GM10248 (cell line): ENCODE measurements at places on chromosomes 4 and X.

DNA sequence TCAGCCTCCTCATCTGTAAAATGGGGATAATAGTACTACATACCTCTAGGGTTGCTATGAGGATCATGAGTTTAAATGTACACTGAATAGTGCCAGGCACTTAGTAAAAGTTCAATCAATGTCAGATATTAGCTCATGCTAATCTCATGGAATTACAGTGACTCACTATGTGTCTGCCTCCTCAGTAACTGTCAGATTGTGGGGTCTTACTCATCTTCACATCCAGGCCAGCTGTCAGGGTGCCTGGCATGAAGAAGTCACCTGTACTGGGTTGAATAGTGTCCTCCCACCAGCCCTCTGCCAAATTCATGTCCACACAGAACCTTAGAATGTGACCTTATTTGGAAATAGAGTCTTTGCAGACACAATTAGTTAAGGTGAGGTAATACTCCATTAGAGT lies 54.3 kb upstream of the STIM2 start:
- DNase-seq, result no peak

GRCh38 chr4:182089326-182089725 lies 153.9 kb upstream of the TENM3 start:
- DNase-seq, result no peak

DNA sequence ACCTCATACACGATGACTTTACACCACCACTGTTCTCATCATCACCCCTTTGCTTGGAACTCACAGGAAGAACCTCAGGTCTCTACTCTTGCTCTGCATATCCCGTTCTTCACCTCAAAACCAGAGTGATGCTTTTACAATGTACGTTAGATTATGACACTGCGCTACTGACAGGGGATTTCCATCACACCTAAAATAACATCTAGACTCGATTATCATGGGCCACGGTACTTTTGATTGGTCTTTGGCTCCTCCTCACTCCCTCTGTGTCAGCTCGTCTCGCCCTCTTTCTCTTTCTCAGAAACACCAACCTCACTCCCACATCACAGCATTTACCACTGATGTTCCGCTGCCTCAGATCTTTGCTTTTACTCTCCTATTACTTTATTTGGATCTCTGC lies 172.4 kb downstream of the TLL1 start:
- no peak for DNase-seq

DNA sequence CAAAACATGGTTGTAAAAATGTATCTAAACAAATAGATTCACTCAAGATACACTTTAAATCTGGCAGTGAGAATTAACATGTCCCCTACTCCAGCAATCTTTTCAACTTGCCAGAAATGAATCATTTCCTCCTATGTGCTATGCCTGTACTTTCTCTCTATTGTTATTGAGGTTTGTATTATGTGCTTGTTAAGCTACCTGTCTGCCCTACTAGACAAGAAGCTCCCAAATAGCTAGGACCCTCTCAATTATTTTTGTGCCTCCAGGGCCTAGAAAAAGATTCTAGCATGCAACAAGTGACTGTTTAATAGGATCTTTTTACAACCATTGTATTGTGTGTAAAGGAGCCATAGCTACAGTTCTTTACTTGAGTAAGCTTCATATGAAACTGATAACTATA lies 3.5 kb upstream of the SAP30 start:
- DNase-seq, result peak; percentile 38

- peak; percentile 34 for DNase-seq
Measured at GRCh38 chr4:157045507-157046127, 30.3 kb upstream of the GLRB start.

DNA sequence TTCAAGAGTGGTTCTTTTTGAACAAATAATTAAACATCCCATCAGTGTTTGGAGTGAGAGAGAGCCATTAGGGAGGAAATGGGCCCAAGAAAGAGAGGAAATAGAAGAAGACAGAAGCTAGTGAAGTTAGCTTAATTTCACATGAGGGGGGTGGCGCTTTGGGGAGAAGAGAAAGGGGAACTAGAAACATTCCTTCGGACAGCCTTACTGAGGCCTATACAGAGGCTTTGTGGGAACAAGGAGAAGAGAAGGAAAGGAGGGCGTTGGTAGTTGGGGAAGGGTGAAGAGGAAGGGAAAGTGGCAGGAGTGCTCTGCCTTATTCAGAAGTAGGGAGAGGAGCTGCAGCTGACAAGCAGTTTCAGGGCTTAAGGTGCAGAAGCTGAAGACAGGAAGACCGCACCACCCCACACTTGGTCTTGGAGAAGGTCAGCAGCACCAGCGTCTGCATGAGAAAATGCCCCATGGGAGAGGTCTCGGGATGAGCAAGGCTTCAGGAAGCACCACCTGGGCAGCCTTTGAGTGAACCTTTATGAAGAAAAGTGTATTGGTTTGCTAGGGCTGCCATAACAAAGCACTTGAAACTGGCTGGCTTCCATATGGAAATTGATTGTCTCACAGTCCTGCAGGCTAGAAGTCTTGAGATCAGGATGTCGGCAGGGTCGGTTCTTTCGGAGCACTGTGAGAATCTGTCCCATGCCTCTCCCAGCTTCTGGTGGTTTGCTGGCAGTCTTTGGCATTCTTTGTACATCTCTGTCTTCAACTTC lies 85.1 kb downstream of the KIT start:
- no peak for DNase-seq

GRCh38 chrX:154457491-154458115 lies 478 bp upstream of the PLXNA3 start:
- peak; percentile 85 for DNase-seq

GRCh38 chrX:69050051-69050765 lies 115.0 kb downstream of the PJA1 start:
- no peak for DNase-seq

- DNase-seq, result no peak
Measured at GRCh38 chr4:185238215-185238681, 28.9 kb downstream of the SNX25 start.

DNA sequence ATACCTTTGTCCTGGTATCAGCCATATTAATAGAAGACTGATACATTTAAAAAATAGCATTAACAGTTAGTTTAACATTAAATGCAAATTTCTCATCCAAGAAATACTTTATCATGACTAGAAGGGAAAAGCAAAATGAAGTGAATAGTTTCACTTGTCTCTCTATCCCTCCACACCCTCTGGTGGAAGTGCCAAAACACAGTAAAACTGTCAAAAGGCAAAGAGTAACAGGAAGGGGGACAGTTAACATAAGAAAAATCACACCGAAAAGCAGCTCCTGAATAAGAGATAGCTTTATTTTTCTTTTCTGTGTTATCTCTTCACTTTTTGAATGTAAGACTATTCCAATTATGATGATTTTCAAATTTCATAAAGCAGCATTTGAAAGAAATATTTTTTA lies 187.2 kb downstream of the FBXW7 start:
- no peak for DNase-seq

- DNase-seq, result no peak
Measured at GRCh38 chr4:15436513-15436912, 8.7 kb downstream of the C1QTNF7 start.

DNA sequence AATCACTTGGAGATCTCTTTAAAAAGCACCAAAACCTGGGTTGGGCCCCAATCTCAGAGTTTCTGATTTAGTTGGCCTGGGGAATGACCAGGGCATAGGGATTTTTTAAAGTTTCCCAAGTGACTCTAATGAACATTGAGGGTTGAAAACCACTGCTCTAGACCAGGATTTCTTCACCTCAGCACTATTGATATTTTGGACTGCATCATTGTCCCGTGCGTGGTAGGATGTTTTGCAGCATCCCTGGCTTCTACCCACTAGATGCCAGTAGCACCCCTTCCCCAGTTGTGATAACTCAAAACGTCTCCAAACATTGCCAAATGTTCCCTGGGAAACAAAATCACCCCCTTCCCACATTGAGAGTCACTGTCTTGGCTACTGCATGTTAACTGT lies 61.8 kb downstream of the ATXN3L start:
- DNase-seq, result no peak

- no peak for DNase-seq
Measured at GRCh38 chr4:78566834-78567499, 15.4 kb downstream of the ANXA3 start.

GRCh38 chr4:92012899-92013867 lies 290.6 kb upstream of the GRID2 start:
- DNase-seq, result no peak

DNA sequence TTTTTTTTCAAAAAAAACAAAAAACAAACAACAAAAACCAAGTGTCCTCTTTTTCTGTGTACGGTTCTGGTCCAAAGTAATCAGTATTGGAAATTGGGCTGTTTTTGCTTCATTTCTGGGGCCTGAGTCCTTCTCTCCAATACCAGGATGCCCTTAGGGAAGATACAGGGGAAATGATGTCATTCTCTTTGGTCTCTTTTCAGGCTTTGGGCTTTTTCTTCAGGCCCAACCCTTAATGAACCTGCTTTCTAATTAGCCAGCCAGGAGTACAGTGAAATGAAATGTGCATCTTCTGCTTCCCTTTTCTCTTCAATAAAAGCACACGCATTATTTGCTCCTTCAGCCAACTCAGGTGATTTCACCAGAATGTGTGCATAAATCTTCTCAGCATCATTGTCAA lies 52.6 kb upstream of the RBPJ start:
- no peak for DNase-seq

GRCh38 chr4:139734201-139734874 lies 68.7 kb downstream of the MGST2 start:
- DNase-seq, result no peak

- DNase-seq, result no peak
Measured at GRCh38 chr4:30256116-30256832, 463.9 kb upstream of the PCDH7 start.

DNA sequence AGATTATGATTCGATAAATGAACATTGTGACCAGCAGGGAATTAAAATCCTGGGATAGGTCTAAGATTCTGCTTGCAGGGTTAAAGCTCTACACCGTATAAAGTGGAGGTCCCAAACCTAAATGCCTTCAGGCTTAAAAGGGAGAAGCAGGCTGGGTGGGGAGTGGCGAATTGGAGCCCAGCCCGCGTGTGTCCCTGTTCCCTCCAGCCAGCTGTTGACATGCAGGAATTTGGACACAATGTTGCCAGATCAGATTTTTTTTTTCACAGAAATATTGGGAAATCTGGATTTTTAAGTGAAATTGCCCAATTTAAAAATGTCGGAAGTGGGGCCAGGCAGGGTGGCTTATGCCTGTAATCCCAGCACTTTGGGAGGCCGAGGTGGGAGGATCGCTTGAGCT lies 60.5 kb downstream of the ELF4 start:
- DNase-seq, result no peak

- no peak for DNase-seq
Measured at GRCh38 chr4:25966171-25966570, 52.2 kb downstream of the SMIM20 start.

GRCh38 chrX:17046478-17047097 lies 100.1 kb downstream of the REPS2 start:
- DNase-seq, result peak; percentile 43

DNA sequence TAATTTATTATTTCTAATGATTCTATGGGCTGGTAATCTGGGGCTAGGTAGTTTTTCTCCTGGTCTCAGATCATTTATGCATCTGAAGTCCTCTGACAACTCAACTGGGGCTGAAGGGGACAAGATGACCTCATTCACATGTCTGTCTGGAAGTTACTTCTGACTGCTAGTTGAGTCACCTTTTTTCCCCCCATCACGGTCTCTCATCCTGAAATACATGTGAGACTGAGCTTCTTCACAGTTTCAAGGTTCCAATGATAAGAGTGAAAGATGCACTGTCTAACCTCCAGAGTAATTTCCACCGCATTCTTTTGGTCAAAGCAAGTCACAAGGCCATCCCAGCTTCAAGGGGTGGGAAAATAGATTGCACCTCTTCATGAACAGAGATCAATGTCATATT lies 356.7 kb upstream of the RPS6KA3 start:
- no peak for DNase-seq

DNA sequence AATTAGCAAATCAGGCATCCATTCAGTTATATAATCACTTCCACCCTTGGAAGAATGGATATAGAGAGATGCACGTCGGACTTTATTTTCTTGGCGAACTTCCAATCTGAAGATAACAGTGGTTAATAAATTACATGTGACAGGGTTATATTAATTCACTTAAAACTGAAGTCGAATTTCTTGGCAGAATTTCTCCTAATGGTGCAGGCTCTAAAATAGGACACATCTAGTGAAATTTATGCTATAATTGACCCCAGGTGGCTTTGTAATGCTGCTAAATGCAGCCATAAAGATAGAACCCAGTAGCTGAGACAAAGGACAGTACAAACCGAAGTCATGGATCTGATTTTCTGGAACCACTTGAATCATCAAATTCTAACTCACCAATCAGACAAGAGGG lies 20.8 kb upstream of the SLC10A4 start:
- DNase-seq, result no peak

DNA sequence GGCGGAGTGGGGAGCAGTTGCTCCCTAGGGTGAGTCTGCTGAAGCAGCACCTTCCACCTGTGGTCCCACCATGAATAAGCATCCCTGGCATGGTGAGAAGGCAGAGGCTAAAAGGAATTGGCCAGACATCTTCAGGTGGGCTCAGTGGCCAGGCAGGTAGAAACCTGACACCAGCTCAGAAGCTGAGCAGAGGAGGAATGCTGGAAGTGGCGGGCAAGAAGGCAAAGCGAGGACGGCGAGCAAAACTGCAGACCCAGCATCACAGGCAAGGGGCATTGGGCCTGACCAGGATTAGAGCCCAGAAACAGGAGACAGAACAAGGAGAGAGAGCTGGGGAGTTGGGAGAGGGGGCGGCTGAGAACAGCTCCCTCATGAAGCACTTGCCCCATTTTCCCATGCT lies 25.3 kb downstream of the TSC22D3 start:
- DNase-seq, result no peak

DNA sequence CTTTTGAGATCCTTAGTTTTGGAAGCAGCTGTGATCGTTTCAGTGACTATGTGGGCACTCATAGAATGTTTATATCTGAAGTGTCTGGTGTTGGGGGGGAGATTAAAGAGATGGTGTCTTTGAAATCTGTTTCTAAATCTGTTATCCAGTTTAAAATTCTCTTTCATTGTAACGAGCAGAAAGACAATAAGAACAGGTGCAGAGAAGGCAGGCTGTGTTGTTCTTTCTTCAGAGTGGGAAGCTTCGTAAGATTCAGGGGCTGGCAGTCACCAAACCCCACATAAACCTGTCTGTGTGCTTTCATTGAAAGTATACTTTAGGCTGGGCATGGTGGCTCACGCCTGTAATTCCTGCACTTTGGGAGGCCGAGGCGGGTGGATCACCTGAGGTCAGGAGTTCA lies 16.3 kb upstream of the DHRSX start:
- DNase-seq, result no peak

GRCh38 chrX:123138473-123138872 lies 45.6 kb upstream of the GRIA3 start:
- no peak for DNase-seq

DNA sequence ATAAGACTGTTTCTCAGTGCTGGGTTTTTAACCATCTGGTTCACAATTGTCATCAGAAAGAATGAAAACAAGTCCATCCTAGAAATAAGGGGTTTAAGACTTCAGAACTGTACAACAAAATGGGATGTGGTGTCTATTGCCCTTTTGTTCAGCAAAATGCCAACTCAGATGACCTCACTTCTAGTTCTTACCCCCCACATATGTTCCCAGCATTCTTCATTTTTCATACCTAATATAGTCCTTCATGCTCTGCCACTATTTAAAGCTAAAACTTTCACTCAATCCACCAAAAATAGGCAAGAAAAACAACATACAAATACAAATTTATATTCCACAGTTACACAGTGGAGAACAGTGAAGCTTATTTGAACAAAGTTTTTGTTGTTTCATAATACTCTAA lies 111.4 kb downstream of the SORBS2 start:
- DNase-seq, result no peak
